Mucosa of descending colon (tissue), 3 donors: ENCODE measurements at places on chromosomes 6 and 20. TPM values are rescaled to one million over a fixed set of nuclear protein-coding genes. Genes with fewer than 3 reads are reported as not detected.

- DNase-seq, result no peak
Measured at GRCh38 chr6:13248584-13248985, 79.8 kb downstream of the TBC1D7 start.

GRCh38 chr6:30542404-30542725 is 13.9 kb downstream of the GNL1 start:
- DNase-seq, result no peak

DNA sequence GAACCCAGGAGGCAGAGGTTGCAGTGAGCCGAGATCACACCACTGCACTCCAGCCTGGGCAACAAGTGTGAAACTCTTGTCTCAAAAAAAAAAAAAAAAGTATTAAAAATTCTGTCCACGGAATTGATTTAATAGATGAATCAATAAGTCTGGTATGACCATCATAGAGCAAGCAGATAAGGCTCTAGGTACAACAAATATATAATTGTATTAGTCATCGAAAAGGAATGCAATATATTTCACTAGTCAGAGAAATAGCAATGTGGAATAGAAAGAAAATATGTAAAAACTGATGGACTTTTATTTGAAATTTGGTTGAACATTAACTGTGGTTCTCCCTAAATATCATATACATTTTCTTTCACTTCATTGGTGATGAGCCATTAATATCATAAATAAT is 476.8 kb upstream of the AGPAT4 start:
- no peak for DNase-seq

GRCh38 chr20:37922016-37922415 is 19.1 kb downstream of the VSTM2L start:
- DNase-seq, result no peak

GRCh38 chr6:84774157-84774984 is 10.0 kb upstream of the TBX18 start:
- peak; percentile 41 for DNase-seq

DNA sequence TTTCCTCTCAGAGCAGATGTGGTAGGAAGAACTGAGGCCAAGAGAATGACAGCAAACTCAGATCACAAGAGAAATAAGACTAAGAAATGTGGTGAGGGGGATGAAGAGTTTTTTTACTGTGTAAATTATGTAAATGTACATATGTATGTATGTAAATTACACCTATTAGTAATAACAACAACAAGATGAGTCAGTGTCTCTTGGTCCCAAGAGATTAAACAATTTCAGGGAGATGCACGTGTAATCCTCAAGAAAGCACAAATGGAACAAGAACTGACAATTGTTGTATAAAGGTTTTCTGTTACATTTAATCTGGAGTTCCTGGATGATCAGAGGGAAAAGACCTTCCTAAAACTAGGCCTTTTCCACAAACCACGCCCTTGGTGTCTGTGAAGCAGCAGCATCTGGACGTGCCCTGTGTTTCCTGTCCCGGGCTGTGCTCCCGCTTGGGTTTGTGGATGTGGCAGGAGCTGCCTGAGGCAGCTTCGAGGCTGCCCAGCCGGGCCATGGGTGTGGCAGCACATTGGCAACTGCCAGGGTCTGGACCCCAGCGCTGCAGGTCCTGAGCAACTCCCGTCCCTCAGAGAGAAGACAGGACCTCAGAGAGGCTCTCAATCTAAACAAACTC is 994 bp downstream of the CLDN20 start:
- DNase-seq, result no peak

DNA sequence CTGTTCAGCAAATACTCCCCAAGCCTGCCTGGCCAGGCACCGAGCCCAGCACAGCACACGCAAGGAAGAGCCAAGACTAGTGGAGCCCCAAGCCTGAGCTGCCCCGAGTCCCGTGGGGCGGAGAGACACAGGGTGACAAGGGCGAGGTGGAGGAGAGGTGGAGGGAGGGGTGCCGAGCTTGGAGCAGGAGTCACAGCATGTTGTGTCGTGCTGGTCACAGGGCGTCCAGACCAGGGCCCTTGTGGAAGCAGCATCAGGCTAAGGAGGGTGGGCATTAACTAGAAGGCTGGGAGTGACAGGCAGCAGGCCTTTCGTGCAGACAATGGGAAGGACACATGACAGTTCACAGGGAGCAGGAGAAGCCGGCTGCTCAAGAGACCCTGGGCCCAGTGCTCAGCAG is 391.6 kb downstream of the TAF4 start:
- peak; percentile 9 for DNase-seq

DNA sequence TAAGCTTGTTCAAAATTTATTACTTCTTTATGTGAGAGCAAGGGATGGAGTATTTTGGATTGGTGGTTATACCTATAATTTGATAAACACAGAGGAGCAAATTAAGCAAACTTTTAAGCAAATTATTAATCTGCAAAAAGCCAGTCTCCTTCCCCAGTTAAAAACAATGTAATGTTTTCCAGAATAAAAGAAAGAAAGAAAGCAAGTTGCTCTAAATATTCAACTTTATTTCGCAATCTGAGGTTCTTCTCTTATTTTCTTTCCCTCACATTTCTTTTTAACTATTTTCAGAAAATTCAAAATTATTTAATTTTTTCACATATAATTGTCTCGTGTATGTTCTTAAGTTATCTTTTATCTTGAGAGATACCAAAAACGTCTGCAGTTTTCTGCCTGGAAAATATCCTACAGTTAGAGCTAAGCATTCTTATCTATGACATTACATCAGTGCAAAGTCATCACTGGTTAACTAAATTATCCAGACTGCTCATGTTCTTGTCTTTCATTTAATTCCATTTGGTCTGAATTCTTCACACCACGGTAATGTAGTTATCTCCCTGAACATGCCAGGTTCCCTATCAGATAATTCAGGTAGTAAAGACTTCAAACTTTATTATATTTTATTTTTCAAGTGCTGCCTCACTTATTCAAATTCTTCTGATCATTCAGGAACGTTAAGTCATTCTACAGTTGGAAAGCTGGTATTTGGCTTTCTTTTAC is 3.3 kb upstream of the CNKSR3 start:
- no peak for DNase-seq

GRCh38 chr20:47799116-47799715 is 13.9 kb upstream of the SULF2 start:
- DNase-seq, result no peak

DNA sequence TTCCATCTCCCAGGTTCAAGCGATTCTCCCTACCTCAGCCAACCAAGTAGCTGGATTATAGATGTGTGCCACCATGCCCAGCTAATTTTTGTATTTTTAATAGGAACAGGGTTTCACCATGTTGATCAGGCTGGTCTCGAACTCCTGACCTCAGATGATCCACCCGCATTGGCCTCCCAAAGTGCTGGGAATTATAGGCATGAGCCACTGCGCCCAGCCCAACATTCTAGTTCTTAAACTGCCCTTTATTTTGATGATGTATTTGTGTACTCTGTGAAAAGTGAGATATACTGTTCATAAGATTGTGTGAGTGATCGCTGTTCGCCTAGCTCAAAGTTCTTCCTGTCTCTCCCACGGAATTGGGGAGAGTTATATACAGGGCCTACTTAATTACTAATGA is 93.1 kb downstream of the HFE start:
- no peak for DNase-seq

GRCh38 chr6:132252113-132252512 is 149.2 kb downstream of the MOXD1 start:
- DNase-seq, result no peak

DNA sequence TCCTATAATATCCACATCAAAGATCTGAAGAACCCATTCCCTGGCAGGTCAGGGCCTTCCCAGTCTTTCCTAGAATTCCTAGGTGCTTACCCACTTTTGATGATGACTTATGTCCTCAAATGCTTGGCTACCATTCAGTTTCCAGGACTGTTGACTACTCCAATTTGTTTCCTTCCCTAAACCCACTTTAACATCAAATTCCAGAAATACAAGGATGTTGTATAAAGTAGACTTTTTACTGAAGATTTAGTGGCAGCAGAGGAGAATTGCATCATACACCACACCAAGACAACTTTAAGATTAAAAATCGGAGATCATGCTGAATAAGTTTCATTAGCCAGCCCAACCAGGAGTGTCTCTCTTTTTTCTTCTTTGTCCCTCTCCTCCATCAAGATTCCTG is 203.3 kb upstream of the LAMP5 start:
- no peak for DNase-seq

- no peak for DNase-seq
Measured at GRCh38 chr6:10479939-10480700, 41.0 kb upstream of the GCNT2 start.

GRCh38 chr6:32855467-32856174 is 1.6 kb downstream of the PSMB9 start:
- DNase-seq, result no peak

DNA sequence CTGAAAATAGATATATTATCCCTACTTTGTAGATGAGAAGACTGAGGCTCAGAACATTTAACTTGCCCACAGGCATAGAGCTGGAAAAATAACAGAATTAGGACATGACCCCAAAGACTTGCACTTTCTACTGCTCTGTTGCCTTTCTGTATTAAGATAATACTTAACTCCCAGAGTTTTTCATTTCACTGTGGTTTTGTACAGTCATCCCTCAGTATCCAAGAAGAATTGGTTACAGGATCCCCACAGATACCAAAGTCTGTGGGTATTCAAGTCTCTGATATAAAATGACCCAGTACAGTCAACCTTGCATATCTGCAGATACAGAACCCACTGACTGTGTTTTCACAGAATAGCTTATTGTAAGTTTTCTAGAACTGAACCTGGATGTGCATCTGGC is 16.8 kb downstream of the MRS2 start:
- DNase-seq, result no peak

DNA sequence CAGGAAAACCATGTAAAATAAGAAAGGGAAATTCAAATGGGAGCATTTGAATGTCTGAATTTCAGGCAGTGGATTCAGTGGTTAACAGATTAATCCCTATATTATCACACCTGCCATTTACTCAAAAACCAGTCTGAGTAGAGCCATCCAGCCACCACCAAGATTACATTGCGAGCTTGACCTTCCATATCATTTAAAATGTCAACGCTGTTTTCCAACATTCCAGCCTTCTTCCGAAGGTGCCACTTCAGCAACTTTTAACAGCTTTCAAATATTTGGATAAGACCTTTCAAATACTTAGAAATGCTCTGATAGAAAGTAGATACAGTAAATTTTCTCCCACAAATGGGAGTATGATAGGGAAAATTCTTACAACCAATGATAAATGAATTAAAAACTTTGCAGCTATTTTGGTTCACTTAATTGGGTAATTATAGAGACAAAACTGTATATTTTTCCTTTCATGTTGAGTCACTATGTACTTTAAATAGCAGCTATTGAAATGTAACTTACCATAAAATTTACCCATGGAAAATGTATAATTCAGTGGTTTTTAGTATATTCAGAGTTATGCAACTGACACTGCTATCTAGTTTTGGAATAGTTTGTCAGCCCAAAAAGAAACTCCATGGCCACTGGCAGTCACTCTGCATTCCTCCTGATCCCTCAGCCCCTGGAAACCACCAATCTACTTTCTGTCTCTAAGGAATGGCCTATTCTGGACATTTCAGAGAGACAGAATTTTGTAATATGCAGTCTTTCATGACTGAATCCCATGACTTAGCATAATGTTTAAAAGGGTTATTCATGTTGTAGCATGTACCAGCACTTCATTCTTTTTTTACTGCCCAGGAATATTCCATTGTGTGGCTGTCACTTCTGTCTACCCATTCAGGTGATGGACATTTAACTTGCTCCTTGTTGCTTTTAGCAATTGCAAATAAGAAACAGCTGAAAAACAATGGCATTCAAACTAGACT is 21.5 kb downstream of the EZR start:
- no peak for DNase-seq

DNA sequence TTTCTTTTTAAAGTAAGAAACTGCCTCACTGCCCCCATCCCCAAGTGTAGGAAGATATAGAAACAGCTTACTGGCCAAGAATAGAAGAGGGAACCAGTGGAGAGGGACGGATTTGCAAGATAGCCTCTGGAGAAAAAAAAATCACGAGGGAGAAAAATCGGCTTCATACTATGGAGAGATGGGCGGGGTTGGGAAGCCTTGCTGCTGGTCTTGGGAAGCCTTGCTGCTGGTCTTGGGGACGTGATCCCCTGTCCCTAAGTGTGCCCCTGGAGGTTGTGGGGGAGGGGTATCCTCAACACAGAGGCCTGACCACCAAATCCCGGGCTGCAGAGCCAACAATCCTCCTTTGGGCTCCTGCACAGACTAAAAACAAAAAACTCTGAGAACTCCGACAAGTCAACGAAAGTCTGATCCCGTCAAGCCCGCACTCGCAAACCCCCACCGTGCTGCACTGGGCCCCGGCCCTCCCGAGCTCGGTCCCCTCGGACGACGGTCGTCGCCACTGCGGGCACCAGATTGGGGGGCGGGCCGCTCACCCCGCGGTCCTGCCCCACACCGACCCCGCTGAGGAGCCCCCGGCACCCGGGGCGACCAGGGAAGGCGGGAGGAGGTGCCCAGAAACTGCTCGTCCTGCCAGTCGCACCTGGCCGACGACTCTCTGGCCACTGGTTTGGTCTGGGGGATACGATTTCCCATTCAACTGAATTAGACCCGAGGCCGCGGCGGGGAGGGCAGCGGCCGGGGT is 750 bp downstream of the MAP7 start:
- DNase-seq, result peak; percentile 49

GRCh38 chr6:157516319-157517026 is 135.5 kb downstream of the ZDHHC14 start:
- no peak for DNase-seq

Gene UST
- total RNA-seq, result 2.1 TPM

Gene BLCAP
- total RNA-seq, result 87.9 TPM

Gene AIG1
- 21.0 TPM for total RNA-seq

Gene CSTF1
- 27.3 TPM for total RNA-seq

Gene DCBLD1
- total RNA-seq, result 11.3 TPM

Gene PMEPA1
- 23.5 TPM for total RNA-seq

Gene DSN1
- total RNA-seq, result 7.9 TPM

Gene ZBTB46
- total RNA-seq, result 3.3 TPM

Gene SAMD3
- 5.4 TPM for total RNA-seq

Gene TREML2
- not detected for total RNA-seq
